HepG2 (cell line): ENCODE measurements at places on chromosomes 12 and 14. TPM values are rescaled to one million over a fixed set of nuclear protein-coding genes. Genes with fewer than 3 reads are reported as not detected.
A peak's percentile ranks its signal among the peaks of the same experiment; 100 is the strongest.

GRCh38 chr12:41992692-41993215, 151.9 kb downstream of the GXYLT1 start:
- no peak for DNase-seq

- DNase-seq, result no peak
Observed at GRCh38 chr14:23365732-23366425, 907 bp upstream of the EFS start.

DNA sequence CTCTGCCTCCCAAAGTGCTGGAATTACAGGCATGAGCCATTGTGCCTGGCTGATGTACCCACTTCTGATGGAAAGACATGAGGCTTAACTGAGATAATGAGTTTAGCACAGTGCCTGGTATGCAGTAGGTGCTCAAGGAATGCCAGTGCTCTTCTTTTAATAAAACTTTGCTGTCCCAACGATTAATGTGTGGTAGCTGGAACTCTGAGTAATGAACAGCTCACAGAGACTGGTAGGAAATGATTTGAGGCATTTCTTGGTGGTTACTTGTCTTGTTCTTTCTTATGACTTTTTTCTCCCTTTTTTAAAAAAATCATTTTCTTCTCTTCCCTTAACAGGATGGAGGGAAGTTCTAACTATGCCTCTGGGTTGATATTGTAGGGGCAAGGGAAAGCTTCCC, 235.7 kb upstream of the PWP1 start:
- no peak for DNase-seq

- peak; percentile 64 for DNase-seq
Observed at GRCh38 chr14:73472185-73473114, 14.1 kb upstream of the NUMB start.

DNA sequence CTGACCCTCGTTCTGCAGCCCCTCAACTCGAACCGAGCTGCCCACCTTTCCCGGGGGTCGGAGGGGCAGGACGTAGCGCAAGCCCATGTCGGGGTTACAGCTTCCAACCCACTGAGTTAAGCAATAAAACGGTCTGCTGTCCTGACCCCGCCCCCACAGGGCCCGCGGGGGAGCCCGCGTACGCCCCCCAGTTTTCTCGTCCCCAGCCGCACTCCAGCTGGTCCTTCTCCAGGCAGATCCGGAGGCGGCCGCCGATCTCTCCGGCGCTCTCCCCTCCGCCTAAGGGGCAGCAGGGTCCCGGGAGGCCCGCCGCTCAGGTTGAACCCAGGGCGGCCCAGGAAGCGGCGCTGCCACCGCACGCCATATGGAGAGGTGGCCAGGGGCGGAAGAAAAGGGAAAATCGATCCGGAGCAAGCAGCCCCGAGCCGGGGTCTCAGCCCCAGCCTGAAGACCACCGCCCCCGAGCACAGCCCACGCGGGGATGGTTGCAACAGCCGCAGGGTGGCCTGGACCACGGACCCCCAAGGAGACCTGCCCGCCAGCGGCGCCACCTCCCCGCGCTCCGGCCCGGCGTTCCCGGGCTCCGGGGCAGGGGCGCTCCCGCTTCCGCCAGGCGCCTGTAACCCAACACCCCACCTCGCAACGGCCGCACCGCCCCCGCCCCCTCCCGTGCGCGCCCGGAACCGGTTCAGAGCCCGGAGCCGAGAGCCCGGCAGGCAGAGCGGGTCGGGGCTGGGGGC, 760 bp downstream of the ACTN1 start:
- no peak for DNase-seq

DNA sequence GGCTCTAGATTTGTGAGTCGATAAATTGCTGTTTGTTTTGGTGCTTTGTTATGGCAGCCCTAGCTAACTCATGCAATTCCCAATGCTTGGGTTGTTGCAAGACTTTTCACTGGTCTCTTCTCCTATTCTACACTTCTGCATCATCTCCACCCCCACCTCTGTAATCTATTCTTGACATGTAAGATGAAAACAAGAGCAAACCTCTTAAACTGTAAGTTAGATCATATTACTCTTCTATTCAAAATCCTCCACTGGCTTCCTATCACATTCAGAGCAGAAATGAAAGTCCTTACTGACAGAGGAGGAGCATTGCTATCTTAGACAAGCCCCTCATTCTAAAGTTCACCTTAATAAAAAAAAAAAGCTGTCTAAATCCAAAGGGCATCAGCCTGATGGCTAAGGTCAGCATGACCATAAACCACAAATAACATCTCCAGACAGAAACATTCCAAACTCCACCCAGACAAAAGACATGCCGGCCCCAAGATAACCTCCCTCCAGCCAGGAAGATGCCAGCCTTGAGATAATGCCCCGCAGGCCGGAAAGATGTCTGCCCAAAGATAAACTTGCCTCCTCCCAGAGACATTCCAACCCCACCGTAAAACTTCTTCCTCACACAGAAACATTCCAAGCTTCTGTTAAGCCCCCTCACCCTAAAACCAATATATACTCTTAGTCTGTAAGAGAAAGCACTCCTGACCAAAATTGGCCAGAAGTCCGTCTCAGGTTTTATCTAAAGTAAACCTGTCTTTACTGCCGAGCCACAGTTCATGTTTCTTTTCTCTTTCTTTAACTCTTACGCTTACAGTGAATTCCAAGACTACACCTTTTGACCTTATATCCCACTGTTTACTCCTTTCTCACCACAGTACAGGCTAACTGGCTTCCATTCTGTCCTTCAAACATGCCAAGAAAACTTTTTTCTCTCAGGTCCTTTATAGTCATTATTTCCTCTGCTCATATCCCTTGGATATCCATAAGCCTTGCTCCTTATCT, 308.9 kb downstream of the KCNH5 start:
- DNase-seq, result no peak

DNA sequence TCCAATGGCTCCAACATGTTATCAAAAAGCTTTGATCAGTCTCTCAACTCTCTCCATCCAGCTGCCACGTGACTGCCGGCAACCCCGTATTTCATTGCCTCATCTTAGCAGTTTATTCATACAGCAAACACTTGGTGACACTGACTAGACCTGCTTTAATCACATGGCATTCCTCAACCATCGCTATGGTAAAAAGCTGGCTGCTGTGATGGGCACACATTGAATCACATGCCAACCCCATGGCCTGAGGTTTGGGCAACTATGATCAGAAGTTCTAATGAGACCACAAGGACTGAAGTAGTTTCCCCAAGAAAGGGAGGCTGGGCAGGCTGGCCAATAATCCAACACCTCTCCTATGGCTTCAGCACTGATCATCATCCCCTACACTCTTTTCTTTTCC, 40.6 kb upstream of the TAS2R42 start:
- DNase-seq, result no peak

- no peak for DNase-seq
Observed at GRCh38 chr12:89800435-89800834, 91.8 kb upstream of the ATP2B1 start.

GRCh38 chr14:102751088-102751487, 26.2 kb upstream of the TRAF3 start:
- no peak for DNase-seq

GRCh38 chr14:99127651-99128167, 144.3 kb downstream of the BCL11B start:
- no peak for DNase-seq

DNA sequence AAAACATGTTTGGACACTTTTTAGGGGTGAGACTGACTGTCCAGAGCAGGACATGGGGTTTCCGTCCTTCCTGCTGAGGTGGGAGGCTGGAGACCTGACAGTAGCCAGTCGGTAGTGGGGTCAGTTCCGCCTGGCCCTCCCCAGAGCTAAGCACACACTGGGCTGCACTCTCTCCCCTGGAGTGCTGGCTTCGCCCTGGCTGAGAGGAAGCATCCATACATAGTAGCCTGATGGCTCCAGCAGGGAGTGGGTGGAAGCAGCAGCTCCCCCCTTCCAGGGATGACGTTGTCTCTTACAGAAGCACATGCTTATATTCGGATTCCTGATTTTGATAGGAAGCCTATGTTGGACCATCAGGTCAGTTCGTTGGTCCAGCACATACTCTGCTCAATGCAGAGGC, 40.4 kb downstream of the SFSWAP start:
- DNase-seq, result no peak

DNA sequence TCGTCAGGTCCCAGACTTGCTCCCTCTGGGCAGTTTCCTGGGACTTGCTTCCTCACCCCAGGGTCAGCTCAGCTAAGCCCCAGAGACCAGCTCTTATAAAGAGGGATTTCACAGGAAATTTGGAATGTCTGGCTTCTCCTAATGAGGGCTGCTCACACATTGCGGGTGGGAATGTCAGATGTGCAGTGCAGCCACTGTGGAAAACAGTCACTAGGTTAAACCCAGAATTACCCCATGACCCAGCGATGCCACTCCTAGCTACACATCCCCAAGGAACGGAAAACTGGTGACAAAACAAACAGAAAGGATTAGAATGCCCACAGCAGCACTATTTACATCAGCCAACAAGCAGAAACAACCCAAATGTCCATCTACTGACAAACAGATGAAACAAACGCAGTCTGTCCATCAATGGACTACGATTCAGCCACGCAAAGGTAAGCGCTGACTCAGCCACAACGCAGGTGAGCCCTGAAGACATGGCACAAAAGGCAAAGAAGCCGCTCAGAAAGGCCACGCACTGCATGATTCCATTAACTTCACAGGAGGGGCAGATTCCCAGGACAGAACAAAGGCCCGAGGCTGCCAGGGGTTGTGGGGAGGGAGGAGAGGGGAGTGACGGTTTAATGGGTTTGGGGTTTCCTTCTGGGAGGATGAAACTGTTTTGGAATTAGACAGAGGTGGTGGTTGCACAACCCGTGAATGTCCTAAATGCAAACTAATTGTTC, 63.0 kb downstream of the NCOR2 start:
- DNase-seq, result no peak

DNA sequence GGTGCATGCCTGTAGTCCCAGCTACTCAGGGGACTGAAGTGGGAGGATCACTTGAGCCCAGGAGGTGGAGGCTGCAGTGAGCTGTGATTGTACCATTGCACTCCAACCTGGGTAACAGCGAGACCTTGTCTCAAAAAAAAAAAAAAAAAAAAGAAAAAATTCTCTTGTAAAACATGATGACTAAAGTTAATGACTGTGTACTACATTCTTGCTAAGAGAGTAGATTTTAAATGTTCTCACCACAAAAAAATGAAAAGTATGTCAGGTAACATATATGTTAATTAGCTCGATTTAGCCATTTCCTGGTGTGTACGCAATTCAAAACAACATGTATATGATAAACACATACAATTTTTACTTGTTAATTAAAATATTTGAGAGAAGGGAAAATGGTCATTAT, 480.7 kb upstream of the RGS6 start:
- no peak for DNase-seq

GRCh38 chr12:41174602-41175001, 13.5 kb upstream of the PDZRN4 start:
- no peak for DNase-seq

- DNase-seq, result peak; percentile 34
Observed at GRCh38 chr14:55556929-55557623, 22.9 kb upstream of the KTN1 start.

- DNase-seq, result no peak
Observed at GRCh38 chr12:129127211-129127610, 273.9 kb downstream of the GLT1D1 start.

- no peak for DNase-seq
Observed at GRCh38 chr12:94900496-94900895, 103.0 kb downstream of the NDUFA12 start.

- no peak for DNase-seq
Observed at GRCh38 chr14:64465831-64466554, 694 bp downstream of the AKAP5 start.

GRCh38 chr14:102222751-102223150, 82.2 kb downstream of the MOK start:
- DNase-seq, result no peak

Gene TPPP2
- total RNA-seq, result 0.58 and 0.63 TPM in 2 replicates

Gene TSPAN11
- total RNA-seq, result 0.07 and 0.13 TPM in 2 replicates

Gene ADAMTS20
- total RNA-seq, result not detected in 2 replicates

Gene LTBR
- total RNA-seq, result 12.1 and 34.8 TPM in 2 replicates

Gene VWF
- total RNA-seq, result 0.20 and 0.22 TPM in 2 replicates

Gene KRT2
- total RNA-seq, result not detected in 2 replicates
